Hair follicular keratinocyte (primary cell): ENCODE measurements at places on chromosomes 1 and 21. TPM values are rescaled to one million over a fixed set of nuclear protein-coding genes. Genes with fewer than 3 reads are reported as not detected.

The AMY2B gene
- 0.34 and 0.86 TPM in 2 replicates for total RNA-seq

The SAMD11 gene
- 0.08 TPM in 2 replicates for total RNA-seq

The AQP10 gene
- total RNA-seq, result 0.08 TPM in 1 of 2 replicates, not detected in the other

The SLC22A15 gene
- 5.2 and 11.8 TPM in 2 replicates for total RNA-seq

The FAM151A gene
- total RNA-seq, result not detected in 2 replicates

The ETV3L gene
- total RNA-seq, result not detected in 2 replicates

The SLC45A1 gene
- total RNA-seq, result 0.16 TPM in 1 of 2 replicates, not detected in the other

The CCDC185 gene
- total RNA-seq, result not detected in 2 replicates

The FTCD gene
- not detected in 2 replicates for total RNA-seq

The SYT6 gene
- total RNA-seq, result not detected in 2 replicates

The LAMB3 gene
- 964 and 3,200 TPM in 2 replicates for total RNA-seq

The SPRR2A gene
- 0.39 and 0.87 TPM in 2 replicates for total RNA-seq

The LCE1D gene
- total RNA-seq, result not detected in 2 replicates

The HJV gene
- not detected in 2 replicates for total RNA-seq

The GJA8 gene
- total RNA-seq, result not detected in 2 replicates

The OPTC gene
- total RNA-seq, result not detected in 2 replicates

The CD53 gene
- not detected in 2 replicates for total RNA-seq

The LYPD8 gene
- not detected in 2 replicates for total RNA-seq

The PROX1 gene
- total RNA-seq, result 0.15 and 0.16 TPM in 2 replicates

The CPLANE2 gene
- 4.7 and 7.7 TPM in 2 replicates for total RNA-seq

The PLA2G2F gene
- not detected in 2 replicates for total RNA-seq

The RHEX gene
- not detected in 2 replicates for total RNA-seq

The RGS7 gene
- total RNA-seq, result not detected in 2 replicates

The KRTAP19-1 gene
- not detected in 2 replicates for total RNA-seq

The KIF21B gene
- total RNA-seq, result 1.2 and 2.9 TPM in 2 replicates

The NEGR1 gene
- total RNA-seq, result 0.04 and 0.08 TPM in 2 replicates

The ARHGAP29 gene
- total RNA-seq, result 51.3 and 66.0 TPM in 2 replicates

The FCRL1 gene
- not detected in 2 replicates for total RNA-seq

The PRDM16 gene
- not detected in 2 replicates for total RNA-seq

The ANKRD35 gene
- 0.15 TPM in 1 of 2 replicates, not detected in the other for total RNA-seq

The UCK2 gene
- total RNA-seq, result 88.8 and 112 TPM in 2 replicates

The CRYAA gene
- not detected in 2 replicates for total RNA-seq

The C1orf94 gene
- not detected in 2 replicates for total RNA-seq

The GPR37L1 gene
- not detected in 2 replicates for total RNA-seq

The OPRD1 gene
- not detected in 2 replicates for total RNA-seq

The C1orf216 gene
- total RNA-seq, result 6.6 and 9.0 TPM in 2 replicates

The CRP gene
- total RNA-seq, result not detected in 2 replicates

The THEM5 gene
- total RNA-seq, result not detected in 2 replicates

The GJA4 gene
- not detected in 2 replicates for total RNA-seq

The FCAMR gene
- not detected in 2 replicates for total RNA-seq

The LRRC53 gene
- not detected in 2 replicates for total RNA-seq

The ZBTB48 gene
- 10.2 and 15.1 TPM in 2 replicates for total RNA-seq

The APOBEC4 gene
- not detected in 2 replicates for total RNA-seq

The KCNA3 gene
- total RNA-seq, result not detected in 2 replicates
